ENCODE measurements at places on chromosomes 3 and 15.

GRCh38 chr15:33636234-33636633, 325.5 kb downstream of the RYR3 start:
- no peak overlapping the region for H3K4me3 ChIP-seq

DNA sequence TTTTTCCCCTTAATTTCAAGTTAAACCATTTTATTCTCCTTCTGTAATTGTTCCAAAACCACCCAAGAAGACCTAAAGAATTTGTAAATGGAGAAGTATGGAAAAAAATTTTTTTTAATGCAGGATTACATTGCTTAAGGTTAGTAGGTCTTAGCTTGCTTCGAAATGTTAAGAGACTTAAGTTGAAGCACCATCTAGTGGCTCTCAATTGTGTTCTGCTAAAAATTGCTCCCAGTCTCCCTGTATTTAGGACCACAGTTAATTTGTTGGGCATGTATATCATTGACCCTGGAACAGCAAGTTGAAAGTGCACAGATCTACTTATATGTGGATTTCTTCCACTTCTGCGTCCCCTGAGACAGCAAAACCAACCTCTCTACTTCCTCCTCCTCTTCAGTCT, 32.4 kb downstream of the CD200R1L start:
- no peak overlapping the region for H3K27ac ChIP-seq
- no peak for DNase-seq
- no peak overlapping the region for H3K4me3 ChIP-seq
- H3K4me1 ChIP-seq: no peaks in the 10 kb centered on the region
- no peaks in the 10 kb centered on the region for H3K27me3 ChIP-seq
- H3K36me3 ChIP-seq: no peaks in the 10 kb centered on the region

GRCh38 chr3:107978131-107979055, 112.4 kb downstream of the CD47 start:
- no peaks in the 10 kb centered on the region for H3K27me3 ChIP-seq
- no peak for DNase-seq
- H3K4me1 ChIP-seq: peaks cover 40% of the 10 kb centered on the region
- peak overlapping the region; percentile 33 for H3K4me3 ChIP-seq

- no peaks in the 10 kb centered on the region for H3K27me3 ChIP-seq
- H3K27ac ChIP-seq: no peak overlapping the region
- no peaks in the 10 kb centered on the region for H3K4me1 ChIP-seq
- DNase-seq: no peak
Observed at GRCh38 chr3:86229086-86229774, 761.7 kb downstream of the VGLL3 start.

GRCh38 chr3:194861375-194861774, 175.7 kb downstream of the FAM43A start:
- H3K4me1 ChIP-seq: no peaks in the 10 kb centered on the region
- DNase-seq: no peak
- H3K36me3 ChIP-seq: no peaks in the 10 kb centered on the region

GRCh38 chr3:117285737-117286136, 576.2 kb downstream of the TUSC7 start:
- peaks cover 2% of the 10 kb centered on the region for H3K36me3 ChIP-seq
- H3K4me1 ChIP-seq: no peaks in the 10 kb centered on the region
- no peak overlapping the region for H3K27ac ChIP-seq
- no peak overlapping the region for H3K4me3 ChIP-seq

- H3K27me3 ChIP-seq: peaks cover 34% of the 10 kb centered on the region
- no peak overlapping the region for H3K4me3 ChIP-seq
- H3K4me1 ChIP-seq: no peaks in the 10 kb centered on the region
- DNase-seq: no peak
- H3K27ac ChIP-seq: no peak overlapping the region
Observed at GRCh38 chr15:71345186-71345585, 229.9 kb downstream of the THSD4 start.

DNA sequence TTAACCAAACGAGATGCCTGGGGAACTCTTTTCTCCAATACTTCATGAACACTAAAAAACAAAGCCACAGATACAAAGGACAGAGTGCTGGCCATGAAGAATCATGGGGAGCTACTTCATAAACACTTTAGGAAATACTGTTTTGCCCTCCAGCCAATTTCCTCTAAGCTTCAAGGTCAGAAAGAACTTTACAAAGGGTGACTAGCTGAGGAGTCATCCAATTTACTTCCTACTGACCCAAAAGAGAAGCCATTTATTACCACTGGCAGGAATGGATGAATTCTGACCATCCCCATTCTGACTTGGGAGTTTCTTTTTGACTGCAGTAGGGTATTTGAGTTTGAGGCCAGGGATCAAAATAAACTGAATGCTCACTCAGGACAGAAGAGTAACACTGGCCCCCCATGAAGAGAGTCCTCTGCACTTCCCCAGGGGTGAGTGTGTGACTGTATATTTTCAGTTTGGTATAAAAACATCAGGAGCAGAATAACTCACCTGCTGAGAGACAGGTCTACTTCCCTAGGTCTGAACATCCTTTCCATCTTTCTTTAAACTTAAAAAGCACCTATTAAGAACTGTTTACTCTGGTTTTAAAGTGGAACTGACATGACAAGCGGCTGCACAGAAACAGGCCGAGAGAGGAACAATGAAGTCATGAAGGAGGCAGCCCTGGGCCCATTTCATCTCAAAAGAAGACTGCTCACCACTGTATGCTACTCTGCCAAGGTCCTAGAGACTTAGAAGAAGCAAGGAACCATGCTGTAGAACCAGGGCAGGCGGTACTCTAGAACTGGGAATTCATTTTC, 203.6 kb downstream of the TNIK start:
- peaks cover 2% of the 10 kb centered on the region for H3K36me3 ChIP-seq
- H3K4me1 ChIP-seq: peaks cover 90% of the 10 kb centered on the region
- peak overlapping the region; percentile 95 for H3K27ac ChIP-seq
- no peaks in the 10 kb centered on the region for H3K27me3 ChIP-seq
- peak overlapping the region; percentile 48 for H3K4me3 ChIP-seq
- DNase-seq: no peak

DNA sequence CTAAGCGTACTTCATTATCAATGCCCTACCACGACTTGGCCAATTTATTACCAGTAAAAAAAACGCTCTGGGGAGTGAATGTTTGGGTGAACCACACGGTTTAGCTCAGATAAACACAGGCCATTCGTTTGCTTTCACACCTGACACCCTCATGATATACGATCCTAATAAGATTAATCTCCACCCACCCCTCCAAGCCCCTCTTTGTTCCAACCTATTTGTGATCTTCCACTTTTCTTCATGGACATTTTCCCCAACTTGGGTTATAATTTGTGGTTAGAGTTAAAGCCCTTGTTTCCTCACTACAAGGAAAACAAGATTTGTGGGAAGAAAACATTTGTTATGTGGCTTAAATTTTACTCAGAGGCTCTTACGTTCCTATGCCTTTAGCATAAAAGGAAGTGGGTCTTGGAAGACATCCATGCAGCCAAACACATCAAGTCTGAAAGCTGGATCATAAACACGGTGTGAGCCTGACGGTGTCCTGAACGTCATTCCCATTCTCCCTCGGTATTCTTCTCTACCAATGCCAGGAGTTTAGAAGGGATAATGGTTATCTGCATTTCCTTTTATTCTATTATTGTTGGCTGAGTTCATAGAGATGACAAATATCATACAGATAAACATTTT, 518.9 kb downstream of the NR2F2 start:
- H3K4me1 ChIP-seq: no peaks in the 10 kb centered on the region
- peaks cover 4% of the 10 kb centered on the region for H3K36me3 ChIP-seq
- no peak overlapping the region for H3K27ac ChIP-seq
- DNase-seq: no peak
- no peak overlapping the region for H3K4me3 ChIP-seq

DNA sequence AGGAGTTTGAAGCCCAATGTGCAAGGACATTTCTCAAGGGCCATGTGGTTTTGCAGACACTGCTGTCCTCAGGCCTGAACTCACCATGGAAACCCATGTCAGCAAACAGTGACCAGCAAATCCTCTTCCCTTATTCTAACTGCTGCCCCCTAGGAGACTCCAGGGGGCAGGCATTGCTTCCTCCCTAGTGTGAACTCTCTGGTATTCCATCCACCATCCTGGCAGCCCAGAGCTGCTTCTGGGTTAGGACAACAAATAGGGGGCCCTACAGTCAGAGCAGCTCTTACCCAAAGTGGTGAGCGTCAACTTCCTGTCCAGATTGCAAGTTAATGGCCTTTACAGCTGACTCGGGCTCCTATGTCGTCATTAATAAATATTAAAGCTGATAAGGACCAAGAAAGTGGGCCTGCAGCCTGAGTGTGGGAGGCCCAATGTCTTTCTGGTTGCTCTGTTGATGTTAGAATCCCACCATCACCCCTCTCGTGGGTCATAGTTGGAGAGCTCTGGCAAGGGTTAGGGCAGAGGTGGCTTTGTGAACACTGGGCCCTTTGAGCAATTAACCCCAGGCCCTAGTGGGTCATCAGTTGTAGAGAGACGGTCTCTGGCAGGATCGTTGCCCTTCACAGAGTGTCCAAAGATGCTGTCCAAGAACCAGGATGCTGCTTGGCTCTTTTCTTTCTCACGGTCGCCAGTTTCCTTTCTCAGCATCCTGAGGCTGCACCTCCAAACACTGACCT, 41.5 kb downstream of the TGM4 start:
- no peak overlapping the region for H3K27ac ChIP-seq
- no peaks in the 10 kb centered on the region for H3K4me1 ChIP-seq
- no peak for DNase-seq
- H3K4me3 ChIP-seq: no peak overlapping the region

- no peak overlapping the region for H3K27ac ChIP-seq
- peaks cover 34% of the 10 kb centered on the region for H3K4me1 ChIP-seq
- no peak overlapping the region for H3K4me3 ChIP-seq
- H3K36me3 ChIP-seq: peaks cover 22% of the 10 kb centered on the region
- no peaks in the 10 kb centered on the region for H3K27me3 ChIP-seq
- no peak for DNase-seq
Observed at GRCh38 chr3:105364128-105364527, 2.6 kb upstream of the ALCAM start.

All from central memory CD8-positive, alpha-beta T cell (primary cell).